ENCODE measurements at places on chromosomes 16 and 17.

- DNase-seq, result no peak
These were observed 186.5 kb downstream of the STX8 start for GRCh38 chr17:9389111-9389527.

DNA sequence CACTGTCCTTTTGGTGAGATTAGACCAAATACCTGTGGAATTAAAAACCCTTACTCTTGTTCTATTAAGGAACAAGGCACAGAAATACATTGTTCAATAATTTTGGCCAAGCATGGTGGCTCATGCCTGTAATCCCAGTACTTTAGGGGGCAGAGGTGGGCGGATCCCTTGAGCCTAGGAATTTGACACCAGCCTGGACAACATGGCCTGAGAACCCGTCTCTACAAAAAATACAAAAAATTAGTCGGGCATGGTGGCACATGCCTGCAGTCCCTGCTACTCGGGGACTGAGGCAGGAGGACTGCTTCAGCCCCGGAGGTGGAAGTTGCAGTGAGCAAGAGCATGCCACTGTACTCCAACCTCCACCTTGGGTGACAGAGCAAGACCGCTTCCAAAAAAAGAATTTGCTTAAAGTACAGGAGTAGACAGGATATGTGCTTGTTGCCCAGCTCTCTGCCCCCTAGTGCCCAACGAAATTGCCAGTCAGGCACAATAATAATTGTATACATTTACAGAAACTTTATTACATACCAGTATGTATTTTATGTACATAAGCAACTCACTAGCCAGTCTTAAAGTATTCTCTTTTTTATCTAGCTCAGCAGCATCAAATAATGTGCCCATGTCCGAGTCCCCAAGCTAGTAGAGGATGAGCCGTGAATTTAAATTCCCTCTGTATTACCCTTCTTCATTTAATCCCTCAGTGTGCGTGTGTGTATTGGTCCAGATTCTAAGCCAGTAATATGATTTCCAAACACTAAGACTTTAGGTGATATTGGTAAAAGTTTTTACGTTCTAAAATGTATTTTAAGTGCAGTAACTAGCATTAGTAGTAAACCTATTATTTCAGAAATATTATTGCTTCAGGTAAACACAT is 1.4 kb downstream of the THUMPD1 start:
- DNase-seq, result no peak

DNA sequence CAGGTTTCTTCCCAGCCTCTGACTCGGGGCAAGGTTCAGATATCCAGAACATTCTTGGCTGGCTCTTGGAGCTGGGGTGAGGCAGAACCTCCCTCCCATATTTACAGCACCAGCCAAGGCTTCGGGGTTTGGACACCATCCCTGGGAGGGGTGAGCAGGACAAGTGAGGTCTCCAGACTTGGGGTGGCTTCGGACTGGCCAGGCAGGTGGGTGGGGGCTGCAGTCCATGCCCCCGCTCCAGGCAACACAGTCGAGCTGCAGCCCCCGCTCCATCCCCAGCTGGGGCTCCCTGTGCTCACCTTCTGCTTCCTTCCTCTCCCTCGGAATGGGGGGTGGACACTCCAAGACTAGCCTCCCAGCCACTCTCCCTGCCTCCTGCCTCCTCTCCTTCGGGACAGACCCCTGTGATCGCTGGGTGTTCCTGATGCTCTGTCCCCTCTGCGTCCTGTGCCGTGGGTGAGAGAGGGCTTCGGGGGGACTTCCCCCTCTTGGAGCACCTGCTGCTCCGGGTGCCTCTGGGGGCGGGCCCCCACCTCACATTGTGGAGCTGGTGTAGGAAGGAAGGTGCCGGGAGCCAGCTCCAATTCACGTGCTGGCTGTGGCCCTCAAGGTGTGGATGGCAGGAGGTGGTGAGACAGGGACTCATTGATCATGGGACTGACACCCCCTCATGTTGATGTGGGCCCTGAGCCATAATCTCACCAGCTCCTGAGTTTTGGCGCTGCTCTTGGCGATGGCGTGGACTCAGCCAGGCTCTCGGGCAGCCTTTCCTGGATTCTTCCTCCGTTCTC is 189.2 kb downstream of the SEC14L1 start:
- DNase-seq, result peak; percentile 50

GRCh38 chr17:35875072-35875799 is 4.9 kb downstream of the CCL5 start:
- no peak for DNase-seq

DNA sequence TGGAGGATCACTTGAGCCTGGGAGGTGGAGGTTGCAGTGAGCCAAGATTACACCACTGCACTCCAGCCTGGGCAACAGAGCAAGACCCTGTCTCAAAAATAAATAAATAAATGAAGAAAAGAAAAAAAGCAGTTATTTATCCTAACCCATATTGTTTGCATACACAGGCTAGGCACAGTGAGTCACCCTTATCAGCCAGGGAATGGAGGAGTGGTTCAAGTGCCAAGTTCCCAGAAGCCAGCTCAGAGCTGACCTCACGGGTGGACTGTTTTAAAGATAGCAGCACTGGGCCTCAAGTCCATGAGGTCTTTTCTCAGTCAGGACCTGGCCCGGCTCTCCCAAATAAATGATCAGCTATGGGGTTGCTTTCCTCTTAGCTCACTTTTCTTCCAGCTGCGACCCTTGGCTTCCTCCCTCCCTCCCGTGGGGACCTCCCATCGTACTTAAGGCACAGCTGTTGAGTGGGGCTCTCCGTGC is 22.6 kb upstream of the MGAT5B start:
- DNase-seq, result no peak

GRCh38 chr16:16019488-16019887 is 70.1 kb downstream of the ABCC1 start:
- no peak for DNase-seq

GRCh38 chr16:86432691-86433090 is 77.6 kb upstream of the FOXF1 start:
- no peak for DNase-seq

- no peak for DNase-seq
These were observed 302.4 kb downstream of the SEC14L1 start for GRCh38 chr17:77442976-77443747.

- DNase-seq, result no peak
These were observed 3.3 kb upstream of the ELMO3 start for GRCh38 chr16:67195676-67196075.

DNA sequence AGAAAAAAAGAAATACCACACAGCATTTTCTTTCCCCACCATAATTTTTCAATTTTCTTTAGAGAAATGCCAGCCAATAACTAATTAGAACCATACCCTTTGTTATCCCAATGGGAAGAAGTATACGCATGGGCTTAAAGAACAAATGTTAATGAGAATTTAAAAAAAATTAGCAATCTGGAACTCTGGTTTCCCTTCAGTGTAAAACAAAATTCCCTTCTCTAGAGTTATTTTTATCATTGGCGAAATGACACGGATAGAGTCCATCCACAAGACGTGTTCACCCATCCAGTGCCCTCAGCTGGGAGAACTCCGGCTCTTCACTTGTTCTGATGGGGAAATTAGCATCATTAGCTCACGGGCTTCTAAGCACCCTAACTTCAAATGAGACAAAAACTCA is 3.3 kb downstream of the NXN start:
- DNase-seq, result no peak

GRCh38 chr17:17653343-17653742 is 27.9 kb upstream of the RAI1 start:
- no peak for DNase-seq

- DNase-seq, result peak; percentile 69
These were observed 60.4 kb downstream of the ZDHHC7 start for GRCh38 chr16:84950906-84951305.

- no peak for DNase-seq
These were observed 93.4 kb downstream of the NCOR1 start for GRCh38 chr17:16121915-16122314.

DNA sequence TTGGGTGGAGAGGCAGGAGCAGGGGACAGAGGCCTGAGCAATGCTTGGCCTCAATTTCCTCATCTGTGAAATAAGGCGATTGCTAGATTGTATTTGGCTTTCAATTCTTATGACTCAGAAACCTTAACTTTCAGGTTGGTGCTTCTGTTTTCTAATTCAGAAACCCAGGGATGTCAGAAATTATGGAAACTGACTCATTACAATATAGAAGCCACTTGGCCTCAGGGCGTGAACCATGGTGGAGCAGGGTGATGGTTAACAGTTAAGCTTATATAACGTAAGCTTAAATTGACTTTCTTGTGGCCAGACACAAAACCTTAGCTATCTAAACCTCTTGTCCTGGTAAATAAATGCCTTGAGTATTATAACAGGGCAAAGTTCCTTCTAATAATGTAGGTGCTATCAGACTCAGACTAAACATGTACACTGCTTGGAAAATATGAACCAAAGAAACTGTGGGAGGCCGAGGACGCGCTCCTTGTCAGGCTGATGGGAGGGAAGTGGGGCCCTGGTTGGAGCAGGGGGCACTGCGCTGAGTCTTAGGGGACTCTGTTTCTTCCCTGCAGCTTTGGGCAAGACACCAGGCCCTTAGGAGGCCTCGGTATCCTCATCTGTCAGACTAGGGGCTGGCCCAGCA is 17.1 kb upstream of the SREBF1 start:
- no peak for DNase-seq

GRCh38 chr17:62805234-62805633 is 2.9 kb downstream of the MARCHF10 start:
- no peak for DNase-seq

DNA sequence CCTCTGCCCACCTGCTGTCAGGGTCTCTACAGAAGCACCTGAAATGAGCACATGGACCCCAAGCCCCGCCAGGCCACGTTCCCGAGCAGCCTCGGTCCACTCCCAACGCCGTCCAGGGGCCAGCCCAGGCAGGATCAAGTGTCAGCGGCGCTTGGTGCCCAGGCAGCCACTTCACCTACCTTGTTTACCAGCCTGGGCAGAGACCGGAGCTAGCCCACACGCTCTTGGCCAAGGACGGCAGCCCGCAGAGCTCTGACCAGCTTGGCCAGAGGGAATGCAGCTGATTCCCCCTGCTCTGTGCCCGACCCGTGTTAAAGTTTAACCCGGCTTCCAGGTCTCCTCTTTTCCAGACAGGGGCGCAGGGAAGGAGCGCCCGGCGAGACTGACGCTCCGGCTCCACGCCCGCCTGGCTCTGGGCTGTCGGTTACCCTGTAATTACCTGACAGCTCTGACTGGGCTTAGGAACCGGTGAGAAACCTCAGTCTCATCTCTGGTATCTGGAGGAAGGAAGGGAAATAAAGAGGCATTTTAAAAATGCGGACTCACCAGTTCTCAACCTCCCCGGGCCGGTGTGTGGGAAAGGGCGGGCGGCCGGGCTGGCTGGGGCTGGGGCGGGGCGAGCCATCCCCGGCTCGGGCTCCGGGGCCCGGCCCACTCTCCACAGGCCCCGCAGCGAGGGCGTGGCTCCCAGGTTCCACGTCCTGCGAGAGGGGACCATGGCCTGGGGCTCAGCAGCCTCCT is 4.6 kb downstream of the KIFC3 start:
- DNase-seq, result peak; percentile 90

DNA sequence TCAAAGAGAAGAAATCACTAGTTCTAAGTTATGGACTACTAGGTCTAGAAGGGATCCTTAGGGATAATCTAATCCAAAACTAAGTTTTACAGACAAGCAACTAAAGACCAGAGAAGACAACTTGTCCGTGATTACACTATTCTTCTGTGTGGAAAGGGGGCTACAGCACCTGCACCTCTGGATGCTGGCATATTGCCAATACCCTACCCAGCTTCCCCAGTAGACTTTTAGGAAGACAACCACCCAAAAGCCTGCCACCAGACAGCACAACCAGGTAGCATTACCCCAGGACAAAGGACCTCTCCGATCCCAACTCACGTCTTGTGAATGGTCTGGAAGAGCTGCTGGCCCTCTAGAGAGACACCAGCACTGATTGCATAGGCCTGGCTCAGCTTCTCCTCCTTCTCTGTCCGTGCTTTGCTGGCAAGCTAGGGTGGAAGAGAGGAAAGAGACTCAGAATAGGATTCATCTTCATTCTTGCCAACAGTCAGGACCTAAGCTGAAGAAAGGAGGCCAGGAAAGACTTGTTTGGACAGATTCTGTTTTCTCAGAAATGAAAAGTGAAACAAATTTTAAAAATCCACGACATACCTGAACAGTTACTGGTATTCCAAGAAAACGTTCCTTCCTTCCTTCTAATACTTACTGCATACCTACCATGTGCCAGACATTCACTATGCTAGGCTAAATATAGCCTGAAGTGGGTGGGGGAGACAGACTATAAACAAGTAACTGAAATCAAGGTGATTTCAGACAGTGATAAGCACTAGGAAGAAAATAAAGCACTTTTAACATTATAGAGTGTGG is 25.3 kb upstream of the TMEM101 start:
- DNase-seq, result no peak

DNA sequence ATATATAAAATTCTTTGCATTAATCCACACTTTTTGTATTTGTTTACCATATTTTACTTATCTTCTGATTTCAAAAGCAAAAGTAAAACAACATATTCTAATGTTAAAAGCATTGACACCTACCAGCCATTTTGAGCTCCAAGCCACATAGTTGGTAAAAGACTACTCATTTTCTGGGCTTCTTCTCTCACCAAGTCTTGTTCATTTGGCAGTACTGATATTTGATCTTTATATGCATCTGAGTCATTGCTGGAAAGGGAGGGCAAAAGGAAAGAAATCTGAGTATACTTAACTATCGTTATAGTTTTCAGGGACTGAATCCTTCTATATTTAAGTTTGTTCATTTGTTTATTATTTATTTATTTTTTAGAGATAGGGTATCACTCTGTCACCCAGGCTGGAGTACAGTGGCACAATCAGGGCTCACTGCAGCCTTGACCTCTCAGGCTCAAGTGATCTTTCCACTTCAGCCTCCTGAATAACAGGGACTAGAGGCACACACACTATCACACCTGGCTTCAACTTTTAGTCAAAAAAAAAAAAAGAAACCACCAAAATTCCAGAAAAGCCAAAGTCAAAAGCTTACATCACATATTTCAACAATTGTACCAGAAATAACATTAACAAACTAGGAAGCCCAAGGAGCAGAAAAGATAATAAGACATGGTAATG is 121.0 kb upstream of the TOB1 start:
- DNase-seq, result no peak

GRCh38 chr16:75745242-75745641 is 19.0 kb upstream of the CPHXL start:
- no peak for DNase-seq

DNA sequence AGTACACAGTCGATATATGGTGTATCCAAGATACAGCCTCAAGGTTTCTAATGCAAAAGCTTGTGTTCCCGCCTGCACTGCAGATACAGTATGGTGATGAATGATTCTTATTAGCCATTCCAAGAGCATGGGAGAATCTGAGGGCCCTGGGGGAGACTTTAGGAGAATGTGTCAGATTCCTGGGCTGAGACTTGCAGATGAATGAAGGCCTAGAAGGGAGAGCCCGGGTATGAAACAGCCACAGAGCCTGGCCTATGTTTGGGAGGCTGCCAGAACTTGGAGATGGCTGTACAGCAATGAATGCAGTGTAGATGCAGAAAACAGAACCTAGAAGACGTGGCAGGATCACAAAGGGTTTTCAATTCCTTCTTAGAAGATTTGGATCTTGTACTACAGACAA is 510.7 kb downstream of the HAPSTR1 start:
- no peak for DNase-seq

GRCh38 chr16:89779909-89780305 is 36.5 kb downstream of the FANCA start:
- no peak for DNase-seq
